ENCODE measurements at places on chromosomes 13 and 19. TPM values are rescaled to one million over a fixed set of nuclear protein-coding genes. Genes with fewer than 3 reads are reported as not detected.

DNA sequence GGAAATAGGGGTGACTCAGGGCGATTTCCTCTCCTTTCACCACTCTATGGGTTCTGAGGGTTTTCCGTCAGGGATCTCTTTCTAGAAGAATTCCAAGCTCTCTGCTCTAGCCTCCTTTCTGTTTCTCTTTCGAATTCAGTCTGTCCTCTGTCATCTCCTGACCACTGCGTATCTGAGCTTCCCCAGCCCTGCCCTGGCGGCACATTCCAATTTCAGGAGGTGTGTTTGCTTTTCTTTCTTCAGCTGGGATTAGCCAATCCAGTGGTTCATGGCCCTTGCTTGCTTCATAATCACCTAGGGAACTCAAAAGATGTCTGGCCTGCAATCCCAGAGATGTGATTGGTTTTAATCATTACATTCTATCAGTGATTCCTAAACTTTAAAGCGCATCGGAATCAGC lies 9.4 kb downstream of the IFNL2 start:
- DNase-seq = no peak

The OR7C1 gene
- not detected for total RNA-seq

The ATP4A gene
- not detected for total RNA-seq

- no peak for DNase-seq
These were observed 1.4 kb downstream of the MAG start for GRCh38 chr19:35293363-35293739.

GRCh38 chr19:12668932-12669269 lies 2.3 kb downstream of the WDR83 start:
- peak; percentile 71 for DNase-seq

- DNase-seq = no peak
These were observed 74.8 kb downstream of the NALCN start for GRCh38 chr13:101341464-101341863.

DNA sequence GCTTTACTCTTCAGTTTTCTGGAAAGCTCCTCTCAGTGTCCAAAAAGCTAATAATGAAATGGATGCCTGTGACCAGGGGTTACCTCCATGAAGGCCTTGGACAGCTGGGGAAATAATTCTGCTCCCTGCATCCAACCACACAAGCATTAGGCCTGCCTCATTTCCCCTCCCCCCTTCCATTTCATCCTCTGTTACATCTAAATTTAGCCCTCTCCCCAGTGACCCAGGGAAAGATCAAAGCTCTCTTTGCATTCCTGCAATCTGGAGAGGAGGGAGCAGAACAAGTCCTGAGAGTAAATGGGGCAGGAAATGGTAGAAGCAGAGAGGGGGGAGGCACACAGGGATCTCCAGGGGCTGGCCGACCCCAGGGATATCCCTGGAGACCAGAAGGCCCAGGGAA lies 452.7 kb downstream of the TSHZ3 start:
- no peak for DNase-seq

DNA sequence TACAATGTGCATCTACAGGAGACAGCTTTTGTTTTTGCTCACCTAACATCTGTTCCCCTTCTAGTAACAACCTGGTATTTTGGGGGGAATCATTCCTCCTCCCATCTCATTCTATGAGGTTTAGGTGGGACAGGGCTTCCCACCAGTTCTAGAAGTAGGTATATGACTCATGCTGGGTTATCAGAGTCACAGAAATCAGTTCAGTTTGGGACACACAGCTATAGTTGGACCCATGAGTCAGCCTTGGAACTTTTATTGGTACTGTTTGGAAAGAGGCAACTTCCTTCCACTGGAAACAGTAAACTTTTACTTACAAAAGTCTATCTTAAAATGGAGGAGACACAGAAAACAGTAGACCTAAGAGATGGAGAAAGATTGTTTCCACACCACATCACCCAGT lies 185.5 kb downstream of the DNAJC3 start:
- DNase-seq = no peak

DNA sequence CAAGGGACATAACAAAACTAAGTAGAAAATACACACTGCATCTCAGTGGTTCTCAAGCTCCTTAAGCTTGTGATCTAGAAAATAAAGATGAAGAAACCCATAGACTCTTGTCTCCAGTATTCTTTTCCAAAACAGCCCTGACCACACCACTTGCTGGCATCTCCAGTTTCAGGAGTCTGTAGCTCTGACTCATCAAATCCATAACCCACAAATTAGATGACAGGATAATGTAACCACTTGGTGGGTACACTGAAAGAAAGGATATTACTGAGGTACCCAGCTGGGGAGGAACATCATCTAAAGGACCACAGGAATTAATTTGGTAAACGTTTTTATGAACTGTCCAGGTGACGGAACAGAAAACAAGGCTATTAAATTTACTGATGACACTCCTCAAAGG lies 214.7 kb downstream of the VWA8 start:
- no peak for DNase-seq

The C1QTNF9 gene
- total RNA-seq = 0.39 TPM

DNA sequence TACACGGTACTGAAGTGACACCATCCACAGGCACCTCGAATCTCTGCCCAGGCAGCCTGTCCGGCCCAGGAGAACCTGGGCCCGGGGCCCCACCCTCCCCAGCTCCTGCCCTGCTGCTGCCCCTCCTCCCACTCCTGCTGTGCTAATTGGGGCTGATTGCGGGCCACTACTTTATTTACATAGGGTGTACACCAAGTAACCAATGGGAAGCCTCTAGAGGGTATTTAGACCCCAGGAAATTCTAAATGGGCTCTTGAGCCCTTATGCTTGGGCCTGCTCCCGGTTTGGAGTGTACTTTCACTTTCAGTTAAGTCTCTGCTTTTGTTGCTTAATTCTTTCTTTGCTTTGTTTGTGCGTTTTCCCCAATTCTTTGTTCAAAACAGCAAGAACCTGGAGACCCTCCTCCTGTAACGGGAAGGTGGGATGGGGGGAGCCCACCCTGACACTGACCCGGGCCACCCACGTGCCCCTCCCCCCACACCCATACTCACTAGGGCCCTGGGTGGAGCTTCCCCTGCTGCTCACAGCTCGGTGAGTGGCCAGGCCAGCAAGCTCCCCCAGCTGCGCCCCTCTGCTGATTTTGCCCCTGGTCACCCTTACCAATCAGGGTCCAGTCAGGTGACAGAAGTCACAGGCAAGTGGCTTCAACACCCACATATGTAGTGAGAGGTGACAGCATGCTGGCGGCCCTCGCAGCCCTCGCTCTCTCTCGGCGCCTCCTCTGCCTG lies 9.4 kb downstream of the SCGB2B2 start:
- no peak for DNase-seq

The KLK11 gene
- not detected for total RNA-seq

GRCh38 chr19:47370045-47370611 lies 21.0 kb downstream of the DHX34 start:
- DNase-seq = no peak

- no peak for DNase-seq
These were observed 7.3 kb upstream of the MEDAG start for GRCh38 chr13:30898678-30899241.

DNA sequence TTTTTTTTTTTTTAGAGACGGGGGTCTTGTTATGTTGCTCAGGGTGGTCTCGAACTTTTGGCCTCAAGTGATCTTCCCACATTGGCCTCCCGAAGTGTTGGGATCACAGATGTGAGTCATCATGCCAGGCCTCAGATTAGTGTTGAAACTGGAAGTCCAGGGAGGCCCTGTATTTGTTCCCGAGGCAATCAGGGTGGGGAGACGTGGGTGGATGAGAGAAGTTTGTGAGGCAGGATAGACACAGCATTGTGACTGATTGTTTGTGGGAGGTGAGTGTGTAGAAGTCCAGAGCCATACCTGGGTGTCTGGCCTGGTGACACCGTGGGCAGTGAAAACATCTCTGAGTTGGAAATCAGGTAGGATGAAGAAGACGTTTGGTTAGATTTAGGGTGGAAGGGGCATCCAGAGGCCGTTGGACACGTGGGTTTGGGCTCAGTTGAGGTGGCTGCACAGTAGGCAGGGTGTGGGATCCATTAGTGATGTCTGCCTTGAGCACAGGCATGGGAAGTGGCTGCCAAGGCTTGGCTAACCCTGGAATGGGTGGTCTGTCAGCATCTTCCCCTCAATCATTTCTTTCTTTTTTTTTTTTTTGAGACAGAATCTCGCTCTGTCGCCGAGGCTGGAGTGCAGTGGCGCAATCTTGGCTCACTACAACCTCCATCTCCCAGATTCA lies 12.4 kb downstream of the RTN2 start:
- DNase-seq = no peak

The DCUN1D2 gene
- total RNA-seq = 22.9 TPM

- no peak for DNase-seq
These were observed 4.8 kb downstream of the TNFSF9 start for GRCh38 chr19:6535558-6536137.

- no peak for DNase-seq
These were observed 71.3 kb downstream of the KLF12 start for GRCh38 chr13:74062933-74063332.

The ADPRHL1 gene
- 1.9 TPM for total RNA-seq

GRCh38 chr13:107852072-107852471 lies 363.3 kb downstream of the LIG4 start:
- no peak for DNase-seq

The FGF21 gene
- total RNA-seq = not detected

DNA sequence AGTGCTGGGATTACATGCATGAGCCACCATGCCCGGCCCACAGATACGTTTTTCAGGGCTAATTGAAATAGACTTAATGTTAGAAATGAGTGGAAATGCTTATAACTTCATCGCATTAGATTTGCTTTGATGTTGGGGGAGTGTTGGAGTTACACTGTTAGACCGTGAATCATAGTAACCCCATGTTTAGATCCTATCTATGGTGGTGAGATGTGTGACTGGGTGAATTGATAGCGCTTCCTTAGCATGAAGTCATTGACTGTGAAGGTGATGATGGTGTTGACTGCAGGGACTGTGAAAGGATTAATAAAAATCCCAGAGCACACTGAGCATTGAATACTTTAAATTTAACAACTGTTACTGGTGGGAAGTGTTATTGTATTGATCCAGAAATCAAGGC lies 1.7 kb downstream of the ZNF264 start:
- DNase-seq = no peak

The ANGPTL8 gene
- total RNA-seq = not detected

The CGB8 gene
- not detected for total RNA-seq

The CASP14 gene
- total RNA-seq = not detected

The FUT1 gene
- not detected for total RNA-seq

The SULT2A1 gene
- not detected for total RNA-seq

- no peak for DNase-seq
These were observed 148.9 kb downstream of the TBC1D4 start for GRCh38 chr13:75333103-75333502.

DNA sequence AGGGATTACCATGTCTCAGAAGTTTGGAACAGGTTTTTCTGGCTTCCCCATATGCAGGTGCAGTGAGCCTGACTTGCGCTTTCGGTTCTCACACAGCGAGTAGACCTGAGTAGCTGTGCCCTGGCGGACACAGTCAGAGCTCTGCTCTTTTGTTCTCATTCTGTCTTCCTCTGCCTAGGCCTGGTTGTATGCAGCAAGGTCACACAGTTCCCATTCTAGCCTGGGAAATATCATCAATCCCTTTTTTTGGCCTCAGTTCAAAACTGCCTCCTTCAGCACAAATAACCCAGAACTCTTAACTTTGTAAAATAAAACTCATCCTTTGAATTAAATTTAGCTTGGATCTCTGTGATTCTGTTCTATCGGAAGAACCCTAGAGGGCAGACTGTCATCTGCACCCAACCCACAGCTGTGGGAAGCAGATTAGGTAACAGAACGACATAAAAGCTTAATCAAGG lies 10.2 kb downstream of the OXGR1 start:
- DNase-seq = no peak

The VSTM1 gene
- total RNA-seq = not detected

DNA sequence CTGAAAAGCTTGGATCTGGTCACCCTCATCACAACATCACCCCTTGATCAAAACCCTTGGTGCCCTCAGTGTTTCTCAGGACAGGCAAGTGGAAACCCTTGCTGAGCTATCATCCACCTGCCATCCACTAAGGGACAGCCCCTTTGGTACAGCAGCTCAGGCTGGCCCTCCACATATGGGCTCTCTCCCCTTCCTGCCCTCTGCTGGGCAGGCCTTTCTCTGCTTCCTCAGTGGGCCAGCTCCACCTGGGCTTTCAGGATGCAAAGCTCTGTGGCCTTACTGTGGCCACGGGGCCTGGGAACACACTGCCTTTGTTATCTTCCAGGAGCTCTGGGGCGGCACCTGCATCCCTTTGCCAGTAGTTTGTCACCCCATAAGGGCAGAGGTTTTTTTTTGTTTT lies 4.9 kb downstream of the SUGP1 start:
- DNase-seq = no peak

DNA sequence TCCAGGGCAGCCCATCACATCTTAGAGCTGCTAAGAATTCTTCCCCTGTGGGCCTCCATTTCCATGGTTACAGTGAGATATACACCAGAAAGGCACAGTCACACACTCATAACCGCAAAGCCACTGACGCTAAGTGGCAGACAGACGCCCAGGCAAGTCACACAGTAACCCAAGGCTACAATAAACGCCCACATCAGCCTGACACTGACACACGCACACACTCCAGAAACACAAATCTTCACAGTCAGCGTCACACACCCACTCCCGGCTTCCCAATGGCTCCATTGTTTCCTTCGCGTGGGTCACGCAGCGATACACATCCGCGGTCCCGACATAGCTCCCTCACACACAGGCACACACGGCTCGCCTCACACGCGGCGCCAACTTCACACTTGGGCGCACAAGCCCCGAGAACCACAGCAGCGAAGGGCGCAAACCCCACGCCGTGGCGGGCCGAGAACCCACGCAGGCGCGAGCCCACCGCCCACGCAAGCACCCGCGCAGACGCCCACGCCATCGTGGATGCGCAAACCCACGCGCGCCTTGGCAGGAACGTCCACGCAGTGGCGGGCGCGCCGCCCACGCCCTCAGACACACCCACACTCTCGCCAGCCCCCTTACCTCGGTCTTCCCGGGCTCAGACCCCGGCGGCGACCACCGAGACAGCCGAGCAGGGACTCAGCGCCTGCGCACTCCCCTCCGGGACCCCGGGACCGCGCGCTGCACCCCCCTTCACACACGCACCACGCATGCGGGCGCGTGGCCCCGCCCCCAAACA lies at the start of gene ZNF667:
Gene ZNF667, minus strand, starts transcription at position 695 of the 778 bp plus-strand sequence. CDS start 14,975 bp downstream, outside the sequence.
- DNase-seq = no peak

Measured in natural killer cell treated with Interleukin-12 subunit alpha and Interleukin-12 subunit beta and Interleukin-15 and Interleukin-18, amount 100 ng/mL, for 72 hours (primary cell).